ENCODE measurements at places on chromosomes 16 and 17. TPM values are rescaled to one million over a fixed set of nuclear protein-coding genes. Genes with fewer than 3 reads are reported as not detected.

GNAO1 gene
- not detected for total RNA-seq

CRISPLD2 gene
- 0.18 TPM for total RNA-seq

TNFRSF13B gene
- not detected for total RNA-seq

KIF18B gene
- total RNA-seq, result 3.1 TPM

ADGRG1 gene
- total RNA-seq, result 24.8 TPM

KRTAP3-1 gene
- not detected for total RNA-seq

KRT36 gene
- not detected for total RNA-seq

FZD2 gene
- 1.7 TPM for total RNA-seq

Data from endothelial cell of coronary artery (primary cell).